Upper lobe of left lung (tissue), 6 donors: ENCODE measurements at places on chromosomes 1 and 21.

- DNase-seq: no peak
These were observed 85.2 kb upstream of the ZP4 start for GRCh38 chr1:237975903-237976302.

- no peak for DNase-seq
These were observed 3.7 kb downstream of the RNF19B start for GRCh38 chr1:32960819-32961355.

DNA sequence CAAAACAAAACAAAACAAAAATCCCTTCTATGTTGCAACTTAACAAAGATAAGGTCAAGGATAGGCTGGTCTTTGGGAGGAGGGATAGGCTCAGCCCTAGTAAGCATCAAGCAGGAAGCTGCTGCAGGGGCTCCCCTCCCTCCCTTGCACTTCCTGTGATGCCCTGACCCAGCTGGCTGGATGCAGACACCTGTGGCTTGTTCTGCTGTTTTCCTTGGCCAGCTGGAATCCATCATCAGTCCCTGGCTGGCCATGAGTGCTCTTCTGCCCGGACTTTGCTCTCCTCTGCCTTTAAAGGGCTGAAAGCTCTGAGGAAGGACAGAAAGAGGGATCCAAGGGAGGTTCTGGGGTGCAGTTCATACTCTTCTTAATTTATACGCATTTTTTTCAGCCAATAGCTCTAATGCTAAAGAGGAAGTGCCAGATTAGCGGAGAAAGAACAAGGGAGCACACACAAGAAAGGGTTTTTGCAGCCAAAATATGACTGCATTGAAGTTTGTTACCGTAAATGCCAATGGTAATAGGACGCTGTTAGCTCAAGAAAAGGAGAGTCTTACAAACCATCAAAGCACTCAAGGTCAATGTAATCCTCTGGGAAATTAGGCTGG lies 19.9 kb upstream of the UBE2U start:
- DNase-seq: no peak

- DNase-seq: peak; percentile 46
These were observed 11.7 kb upstream of the FGR start for GRCh38 chr1:27646676-27647075.

DNA sequence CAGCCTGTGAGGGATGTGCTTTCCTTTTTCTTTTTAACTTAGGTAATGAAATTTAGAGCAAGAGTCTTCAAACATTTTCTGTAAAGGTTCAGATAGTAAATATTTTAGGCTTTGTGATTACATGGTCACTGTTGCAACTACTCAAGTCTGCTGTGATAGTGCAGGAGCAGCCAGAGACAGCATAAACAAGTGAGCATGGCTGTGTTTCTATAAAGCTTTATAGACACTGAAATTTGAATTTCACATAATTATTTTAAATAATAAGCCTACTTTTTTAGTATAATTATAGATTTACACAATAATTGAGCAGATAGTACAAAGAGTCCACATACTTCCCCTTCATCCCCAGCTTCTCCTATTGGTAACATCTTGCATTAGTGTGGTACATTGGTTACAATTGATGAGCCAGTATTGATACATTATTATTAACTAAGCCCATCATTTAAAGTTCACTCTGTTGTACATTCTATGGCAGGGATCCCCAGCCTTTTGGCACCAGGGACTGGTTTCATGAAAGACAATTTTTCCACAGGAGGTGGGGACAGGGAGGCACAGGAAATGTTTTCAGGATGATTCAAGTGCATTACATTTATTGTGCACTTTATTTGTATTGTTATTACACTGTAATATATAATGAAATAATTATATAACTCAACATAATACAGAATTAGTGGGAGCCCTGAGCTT lies 3.0 kb downstream of the ATF6 start:
- DNase-seq: no peak

DNA sequence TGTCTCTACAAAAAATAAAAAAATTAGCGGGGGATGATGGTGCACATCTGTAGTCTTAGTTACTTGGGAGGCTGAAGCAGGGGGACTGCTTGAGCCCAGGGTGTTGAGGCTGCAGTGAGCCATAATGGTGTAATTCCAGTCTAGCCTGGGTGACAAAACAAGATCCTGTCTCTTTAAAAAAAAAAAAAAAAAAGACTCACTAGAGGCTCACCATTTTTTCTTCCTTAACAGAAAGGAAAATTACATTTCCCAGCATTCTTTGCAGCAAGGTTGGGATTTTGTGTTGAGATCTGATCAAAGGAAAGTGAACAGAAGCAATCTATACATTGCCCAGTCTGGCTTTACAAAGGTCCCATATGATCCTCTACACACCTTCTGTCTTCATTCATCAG lies 21.5 kb downstream of the GFI1 start:
- DNase-seq: no peak

DNA sequence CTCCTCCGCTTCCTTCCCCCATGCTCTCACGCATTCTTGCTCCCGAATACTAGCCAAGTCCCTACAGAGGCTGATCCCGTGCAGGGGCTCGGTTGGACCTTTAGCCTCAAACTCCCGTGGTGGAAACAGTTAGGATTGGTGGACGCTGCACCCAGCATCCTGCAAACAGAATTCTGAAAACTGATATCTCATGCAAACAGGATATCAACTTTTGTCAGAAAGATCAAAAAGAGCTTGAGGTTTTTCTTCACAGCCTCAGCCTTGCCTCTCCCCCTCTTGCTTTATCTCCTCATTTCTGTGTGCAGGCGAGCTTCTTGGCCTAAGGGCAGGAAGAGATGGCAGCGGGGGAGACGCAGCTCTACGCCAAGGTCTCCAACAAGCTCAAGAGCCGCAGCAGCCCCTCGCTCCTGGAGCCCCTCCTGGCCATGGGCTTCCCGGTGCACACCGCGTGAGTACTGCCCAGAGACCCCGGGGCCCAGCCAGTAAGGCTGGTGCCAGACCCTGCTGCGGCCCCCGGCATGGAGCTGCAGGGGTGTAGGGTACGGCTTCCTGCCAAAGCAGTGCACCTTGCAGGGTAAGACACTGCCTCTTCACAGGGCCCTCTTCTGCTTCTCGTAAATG lies at the start of gene UBASH3A:
TSS of gene UBASH3A (plus strand) at position 292 of the 621 bp plus-strand sequence. CDS start at position 336, 44 bp downstream.
- no peak for DNase-seq
